ENCODE measurements at places on chromosomes 6 and 20. TPM values are rescaled to one million over a fixed set of nuclear protein-coding genes. Genes with fewer than 3 reads are reported as not detected.
A peak's percentile ranks its signal among the peaks of the same experiment; 100 is the strongest.

DNA sequence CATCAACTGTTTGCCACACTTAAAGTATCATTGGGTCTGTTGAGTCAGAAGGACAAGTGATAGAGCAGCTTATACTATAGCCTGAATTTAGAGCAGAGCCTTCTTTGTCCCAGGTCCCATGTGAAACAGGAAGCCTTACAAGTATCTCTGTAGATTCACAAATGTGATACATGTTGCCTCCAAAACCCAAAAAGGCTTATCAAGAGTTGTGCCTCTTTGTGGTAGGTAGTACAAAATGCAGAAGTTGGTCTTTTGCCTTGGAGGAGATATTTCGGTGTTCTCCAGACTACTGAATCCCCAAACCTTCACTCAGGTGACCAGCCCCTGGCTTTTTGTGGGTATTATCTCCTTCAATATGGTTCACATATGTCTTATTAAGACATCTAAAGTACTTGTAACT is 172.8 kb upstream of the PROKR2 start:
- DNase-seq = no peak

DNA sequence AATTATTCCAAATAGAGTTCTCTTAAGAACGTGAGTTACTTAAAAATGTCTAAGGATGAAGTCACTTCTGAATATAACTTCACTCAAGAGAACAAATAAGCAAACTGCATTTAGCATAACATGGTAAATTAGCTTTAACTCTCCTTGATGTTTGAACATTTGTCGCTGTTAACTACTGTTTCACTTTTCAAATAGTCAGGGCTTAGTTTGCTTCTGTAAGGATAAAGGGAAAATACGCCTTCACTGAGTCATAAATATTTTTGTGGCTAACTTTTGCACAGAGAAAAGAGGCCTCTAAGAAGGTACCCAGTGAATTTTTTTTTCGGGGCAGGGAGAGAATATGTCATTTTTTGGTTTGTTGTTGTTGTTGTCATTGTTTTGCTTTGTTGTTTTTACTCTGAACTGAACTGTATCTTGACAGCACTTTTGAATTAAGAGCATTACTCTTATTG is 8.1 kb downstream of the PTPN1 start:
- no peak for DNase-seq

DNA sequence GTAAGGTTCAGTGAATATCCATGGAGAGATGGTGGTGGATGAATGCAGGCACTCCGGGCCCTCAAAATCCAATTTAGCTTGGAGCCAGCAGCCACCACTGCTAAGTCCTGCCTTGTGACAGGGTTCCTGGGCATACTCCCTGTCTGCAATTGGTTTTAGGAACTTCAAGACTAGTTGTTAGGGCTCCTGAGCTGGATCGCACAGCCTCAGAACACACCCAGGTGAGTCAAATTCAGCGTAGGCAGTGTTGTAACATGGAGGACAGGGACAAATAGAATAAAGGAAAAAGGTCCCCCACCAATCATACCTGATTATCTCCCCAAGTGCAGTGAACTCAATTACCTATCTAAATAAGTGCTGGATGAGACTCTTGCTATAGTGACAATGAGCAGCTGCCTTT is 74.6 kb downstream of the PERP start:
- no peak for DNase-seq

- no peak for DNase-seq
These were observed 10.8 kb downstream of the BPIFA2 start for GRCh38 chr20:33178726-33179125.

The NRSN1 gene
- not detected for total RNA-seq

GRCh38 chr20:2691127-2691526 is 1.5 kb upstream of the EBF4 start:
- no peak for DNase-seq

The CGA gene
- not detected for total RNA-seq

DNA sequence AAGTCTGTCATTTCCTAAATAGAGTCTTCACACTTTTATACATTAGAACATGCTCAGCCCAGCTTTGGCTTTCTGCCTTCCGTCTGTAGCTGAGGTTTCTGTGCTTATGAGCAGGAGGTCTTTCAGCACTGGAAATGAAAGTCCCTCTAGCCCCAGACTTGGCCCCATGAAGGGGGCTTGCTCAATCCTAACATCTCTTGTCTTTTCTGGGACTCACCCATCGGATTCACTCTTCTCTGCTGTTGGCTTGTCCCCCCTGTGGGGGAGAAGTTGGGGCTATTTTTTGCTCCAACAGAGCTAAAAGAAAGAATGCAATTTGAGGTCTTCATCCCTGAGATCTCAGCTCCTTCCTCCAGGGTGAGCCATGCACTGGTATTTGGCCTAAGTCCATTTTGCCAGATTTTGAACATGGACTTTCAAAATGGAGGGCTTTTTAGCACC is 177.7 kb downstream of the MRPL14 start:
- DNase-seq = no peak

GRCh38 chr6:134358320-134358719 is 40.4 kb upstream of the SGK1 start:
- peak; percentile 38 for DNase-seq

The DAAM2 gene
- 21.0 TPM for total RNA-seq

The GNRH2 gene
- not detected for total RNA-seq

GRCh38 chr20:59518881-59519706 is 85.2 kb upstream of the PHACTR3 start:
- no peak for DNase-seq

The SIRPG gene
- total RNA-seq = not detected

DNA sequence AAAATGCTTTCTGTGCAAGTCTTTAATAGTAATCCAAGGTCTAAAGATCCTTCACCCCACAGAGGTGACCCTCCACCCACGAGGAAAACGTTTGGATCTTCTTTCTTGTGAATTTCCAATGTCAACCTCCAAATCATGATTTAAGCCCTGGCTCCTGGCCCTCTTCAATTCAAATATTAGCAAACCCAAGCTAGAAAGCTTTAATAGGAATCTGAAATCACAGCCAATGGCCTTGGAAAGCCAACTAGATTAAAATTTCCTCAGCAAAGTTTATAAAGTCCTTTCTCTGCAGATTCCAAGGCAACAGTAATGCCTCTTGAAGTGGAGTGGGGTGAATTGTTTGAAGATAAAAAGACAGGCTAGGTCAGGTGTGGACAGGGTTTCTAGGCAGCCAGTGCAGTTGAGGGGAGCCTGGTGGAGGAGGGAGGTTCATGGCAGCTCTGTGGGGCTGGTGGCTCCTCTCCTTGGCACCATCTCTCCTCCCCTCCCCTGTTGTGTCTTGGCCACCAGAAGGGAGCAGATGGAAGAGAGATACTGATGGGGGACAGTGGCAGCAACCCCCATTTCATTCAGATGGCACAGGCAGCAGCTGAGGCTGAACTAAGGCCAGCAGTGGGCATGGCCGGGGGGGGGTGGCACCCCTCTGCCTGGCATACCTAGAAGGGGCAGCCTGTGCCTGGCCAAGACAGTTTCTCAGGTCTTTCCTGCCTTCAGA is 12.0 kb upstream of the UQCC2 start:
- no peak for DNase-seq

The PGC gene
- 241 TPM for total RNA-seq

Data from upper lobe of left lung (tissue), 6 donors.